Activated gamma-delta T cell treated with anti-CD3 and anti-CD28 coated beads, Interleukin-2, amount 50 U/mL, for 16 hours (primary cell): ENCODE measurements at places on chromosomes 7 and 10.

GRCh38 chr10:78898341-78899097 lies 170.2 kb upstream of the ZMIZ1 start:
- DNase-seq = no peak

DNA sequence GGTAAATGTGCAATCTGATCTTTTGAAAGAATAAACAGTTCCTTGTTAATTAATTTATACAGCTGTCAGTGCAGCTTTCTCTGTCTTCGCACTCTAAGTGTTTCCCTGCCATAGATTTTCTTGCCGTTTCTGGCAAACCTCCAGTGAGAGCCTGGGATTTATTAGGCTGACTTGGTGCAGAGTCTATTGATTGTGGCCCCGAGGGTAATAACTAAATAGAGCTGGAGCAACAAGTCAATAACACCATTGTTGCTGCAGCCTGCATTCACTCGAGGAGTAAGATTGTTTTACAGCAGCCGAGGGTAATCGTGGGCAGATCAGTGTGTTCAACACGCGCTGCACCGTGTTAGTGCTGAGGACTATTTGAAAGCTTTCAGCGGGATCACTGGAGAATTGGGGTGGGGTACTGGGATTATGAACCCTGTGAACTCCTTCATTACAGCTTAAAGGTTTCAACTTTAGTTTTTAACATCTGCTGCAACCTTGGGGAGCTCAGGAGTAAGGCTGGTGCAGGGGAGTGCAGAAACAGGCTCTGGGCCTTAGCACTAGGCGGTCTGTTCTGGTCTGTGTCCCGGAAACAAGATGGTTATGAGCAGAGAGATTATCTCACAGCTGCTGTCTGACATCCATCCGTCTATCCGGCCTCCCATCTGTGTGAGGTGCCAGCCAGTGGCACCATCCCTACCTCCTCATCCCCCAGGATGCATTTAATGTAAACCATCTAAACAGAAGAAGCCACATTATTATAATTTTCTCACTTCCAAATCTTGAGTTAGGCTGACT lies 174.0 kb upstream of the TCF7L2 start:
- no peak for DNase-seq

DNA sequence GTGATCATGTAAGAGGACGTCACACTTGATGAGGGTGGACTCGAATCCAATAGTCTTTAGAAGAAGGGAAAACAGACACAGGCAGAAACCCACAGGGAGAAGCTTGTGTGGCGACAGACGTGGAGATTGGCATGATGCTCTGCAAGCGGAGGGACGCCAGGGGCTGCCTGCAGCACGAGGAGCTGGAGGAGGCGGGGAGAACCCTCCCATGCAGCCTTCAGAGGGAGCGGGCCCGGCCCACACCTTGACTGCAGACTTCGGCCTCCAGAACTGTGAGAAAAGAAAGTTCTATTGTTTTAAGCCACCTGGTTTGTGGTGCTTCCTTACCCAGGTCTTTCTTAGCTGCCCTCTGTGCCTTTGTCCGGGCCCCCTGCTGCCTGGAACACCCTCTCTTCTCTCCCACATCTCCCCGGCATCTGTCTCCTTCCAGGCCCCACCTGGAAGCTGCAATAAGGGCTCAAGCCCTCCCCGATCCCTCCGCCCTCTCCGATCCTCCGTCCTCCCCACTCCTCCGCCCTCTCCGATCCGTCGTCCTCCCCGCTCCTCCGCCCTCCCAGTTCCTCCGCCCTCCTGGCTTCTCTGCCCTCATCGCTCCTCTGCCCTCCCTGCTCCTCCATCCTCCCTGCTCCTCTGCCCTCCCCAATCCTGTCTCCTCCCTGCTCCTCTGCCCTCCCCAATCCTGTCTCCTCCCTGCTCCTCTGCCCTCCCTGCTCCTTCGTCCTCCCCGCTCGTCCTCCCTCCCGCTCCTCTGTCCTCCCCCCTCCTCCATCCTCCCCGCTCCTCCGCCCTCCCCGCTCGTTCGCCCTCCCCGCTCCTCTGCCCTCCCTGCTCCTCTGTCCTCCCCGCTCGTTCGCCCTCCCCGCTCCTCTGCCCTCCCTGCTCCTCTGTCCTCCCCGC lies 17.4 kb upstream of the PRKAG2 start:
- DNase-seq = no peak

DNA sequence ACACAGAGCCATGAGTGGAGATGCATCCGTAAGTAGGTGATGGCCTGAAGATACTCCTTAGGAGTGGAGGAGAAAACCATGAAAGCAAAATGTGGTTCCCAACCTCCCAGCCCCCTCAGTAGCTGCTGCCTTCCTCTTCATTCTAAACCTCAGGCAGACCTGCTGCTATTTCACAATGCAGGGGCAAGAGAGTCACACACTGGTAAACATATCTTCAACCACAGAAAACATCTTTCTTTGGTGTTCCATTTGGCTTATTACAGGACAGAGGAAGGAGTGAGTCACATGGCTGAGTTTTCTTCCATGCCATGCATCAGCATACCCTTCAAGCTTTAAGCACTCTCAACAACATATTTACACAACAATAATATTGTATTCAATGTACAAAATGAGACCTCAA lies 342.1 kb downstream of the BMPER start:
- no peak for DNase-seq

DNA sequence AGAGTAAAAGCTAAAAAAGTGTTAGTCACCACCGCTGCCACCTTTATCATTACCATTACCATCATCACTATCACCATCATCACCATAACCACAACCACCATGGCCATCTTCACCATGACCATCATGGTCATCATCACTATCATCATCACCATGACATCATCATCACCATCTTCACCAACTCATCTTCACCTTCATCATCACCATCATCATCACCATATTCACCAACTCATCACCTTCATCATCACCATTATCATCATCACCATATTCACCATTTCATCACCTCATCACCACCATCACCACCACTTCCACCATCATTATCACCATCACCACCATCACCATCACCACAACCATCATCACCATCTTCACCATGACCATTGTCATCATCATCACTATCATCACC lies 46.5 kb upstream of the PDGFA start:
- no peak for DNase-seq

DNA sequence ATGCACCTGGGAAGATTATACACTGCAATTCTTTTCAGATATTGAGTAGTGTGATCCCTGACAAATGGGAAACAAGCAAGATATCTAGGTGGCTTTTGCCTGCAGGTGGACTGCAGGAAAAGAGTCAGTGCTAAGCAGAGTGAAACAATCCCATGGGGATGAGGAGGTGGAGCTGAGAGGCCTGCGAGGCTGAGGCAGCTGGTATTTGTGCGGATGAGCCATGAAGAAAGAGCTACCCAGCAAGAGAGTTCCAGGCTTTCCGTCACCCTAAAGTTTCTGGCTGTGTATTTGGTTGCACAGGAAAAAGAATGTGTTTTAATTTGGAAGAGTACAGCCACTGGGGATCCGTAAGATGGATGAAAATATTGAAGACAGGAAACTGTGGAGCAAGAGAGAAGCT lies 714.1 kb upstream of the COBL start:
- DNase-seq = no peak

- no peak for DNase-seq
These were observed 133.2 kb downstream of the WDR37 start for GRCh38 chr10:1189166-1190051.

- no peak for DNase-seq
These were observed 123.8 kb upstream of the PDSS1 start for GRCh38 chr10:26573674-26574073.

GRCh38 chr7:114857605-114858004 lies 64.3 kb upstream of the MDFIC start:
- no peak for DNase-seq

GRCh38 chr10:88881922-88882645 lies 2.0 kb downstream of the STAMBPL1 start:
- DNase-seq = no peak

DNA sequence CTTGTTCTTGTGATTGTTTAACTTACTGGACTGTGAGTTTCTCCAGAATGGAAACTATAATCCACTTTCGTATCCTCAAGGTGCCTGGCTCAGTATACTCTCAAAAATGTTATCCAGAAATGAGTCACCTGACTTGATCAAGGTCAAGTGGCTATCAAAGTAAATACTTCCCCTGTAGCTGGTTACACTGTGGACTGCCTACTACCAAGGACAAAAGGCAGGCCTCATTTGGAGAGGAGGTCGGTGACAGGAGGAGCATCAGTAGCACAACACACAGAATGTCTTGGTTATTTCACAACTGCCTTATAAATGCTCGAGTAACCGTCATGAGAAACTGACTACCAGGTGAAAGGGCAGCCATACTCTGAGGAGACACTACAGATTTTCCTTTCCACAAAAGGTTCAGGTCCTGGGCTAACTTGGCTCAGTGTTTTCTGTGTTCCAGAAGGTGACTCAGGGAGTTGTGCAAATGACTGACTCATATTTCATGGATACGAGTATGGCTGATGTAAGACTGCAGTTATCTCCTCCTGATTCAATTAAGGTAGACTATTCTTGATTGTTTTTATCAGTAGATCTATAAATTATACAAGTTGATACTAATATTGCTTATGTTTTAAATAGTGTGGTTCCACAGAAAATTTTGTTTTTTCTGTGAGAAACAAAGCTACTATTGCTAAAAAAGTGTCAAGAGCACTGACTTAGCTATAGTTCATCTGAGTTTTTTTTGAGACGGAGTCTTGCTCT lies 4.2 kb upstream of the CCNY start:
- DNase-seq = no peak

- DNase-seq = no peak
These were observed 18.6 kb upstream of the SDK1 start for GRCh38 chr7:3282457-3282856.

DNA sequence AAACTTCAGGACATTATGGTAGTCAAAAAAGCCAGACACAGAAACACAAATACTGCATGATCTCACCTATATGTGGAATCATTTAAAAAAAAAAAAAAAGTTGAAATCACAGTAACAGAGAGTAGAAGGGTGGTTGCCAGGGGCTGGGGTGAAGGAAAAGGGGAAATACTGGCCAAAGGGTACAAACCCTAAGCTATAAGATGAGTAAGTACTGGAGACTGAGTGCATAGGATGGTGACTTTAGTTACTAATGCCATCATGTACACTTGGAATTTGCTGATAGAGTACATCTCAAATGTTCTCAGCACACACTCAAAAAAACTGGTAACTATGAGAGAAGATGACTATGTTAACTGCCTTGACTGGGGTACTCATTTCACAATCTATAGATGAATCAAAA lies 39.9 kb downstream of the JCAD start:
- no peak for DNase-seq

DNA sequence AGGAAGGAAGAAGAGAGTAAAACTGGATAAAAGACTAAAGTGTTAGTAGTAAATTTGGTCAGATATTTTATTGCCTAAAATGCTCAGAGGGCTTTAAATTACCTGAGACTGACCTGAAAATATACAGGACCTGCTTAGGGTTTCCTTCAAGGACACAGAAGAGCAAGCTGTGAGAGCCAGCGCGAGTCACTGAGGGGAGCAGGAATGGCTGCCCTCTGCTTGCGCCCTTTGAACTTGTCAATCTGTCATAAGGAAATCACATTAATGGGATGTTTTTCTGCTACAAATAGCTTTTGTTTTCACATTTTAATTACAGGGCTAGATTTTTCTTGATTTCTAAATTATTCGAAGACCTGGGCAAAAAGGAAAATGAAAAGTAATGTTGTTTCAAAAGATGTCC lies 26.9 kb downstream of the DNAJB9 start:
- no peak for DNase-seq

DNA sequence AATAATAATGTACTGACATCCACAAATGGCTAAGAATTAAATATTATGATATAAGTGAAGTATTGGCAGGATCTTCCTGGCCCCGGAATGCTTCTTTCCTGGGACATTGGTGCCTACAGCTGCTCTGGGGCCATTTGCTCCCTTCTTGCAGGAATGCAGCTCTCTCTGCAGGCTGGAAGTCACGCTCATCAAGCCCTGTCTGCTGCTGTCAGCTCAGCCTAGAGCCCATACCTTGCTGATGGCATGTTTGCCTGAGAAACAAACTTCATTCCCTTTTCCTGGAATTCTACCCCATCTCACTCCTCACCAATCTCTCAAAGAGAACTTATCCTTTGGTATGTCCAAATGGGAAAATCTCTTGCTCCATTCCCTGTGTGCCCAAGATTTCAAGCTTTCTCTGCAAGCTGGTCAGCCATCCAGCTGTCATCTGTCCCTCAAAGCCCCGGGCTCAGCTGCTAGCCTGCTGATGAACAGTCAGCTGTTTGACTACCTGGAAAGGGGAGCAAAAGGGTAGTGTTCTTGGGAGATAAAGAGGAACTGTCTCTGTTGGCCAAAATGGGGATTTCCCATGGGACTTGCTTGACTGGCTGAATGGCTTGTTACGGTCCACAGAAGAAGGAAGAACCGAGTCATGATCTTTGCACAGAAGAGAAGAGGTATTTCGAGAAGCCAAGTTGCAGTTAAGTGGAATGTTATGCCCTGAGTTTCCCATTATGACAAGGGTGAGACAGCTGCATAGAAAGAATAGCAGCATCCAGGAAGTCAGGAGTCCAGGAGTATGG lies 12.0 kb upstream of the RASSF4 start:
- DNase-seq = no peak

GRCh38 chr7:140607441-140607989 lies 33.1 kb downstream of the DENND2A start:
- DNase-seq = no peak

GRCh38 chr10:128971374-128972035 lies 495.5 kb upstream of the MGMT start:
- DNase-seq = no peak

GRCh38 chr7:77288676-77289320 lies 89.2 kb upstream of the FGL2 start:
- no peak for DNase-seq

DNA sequence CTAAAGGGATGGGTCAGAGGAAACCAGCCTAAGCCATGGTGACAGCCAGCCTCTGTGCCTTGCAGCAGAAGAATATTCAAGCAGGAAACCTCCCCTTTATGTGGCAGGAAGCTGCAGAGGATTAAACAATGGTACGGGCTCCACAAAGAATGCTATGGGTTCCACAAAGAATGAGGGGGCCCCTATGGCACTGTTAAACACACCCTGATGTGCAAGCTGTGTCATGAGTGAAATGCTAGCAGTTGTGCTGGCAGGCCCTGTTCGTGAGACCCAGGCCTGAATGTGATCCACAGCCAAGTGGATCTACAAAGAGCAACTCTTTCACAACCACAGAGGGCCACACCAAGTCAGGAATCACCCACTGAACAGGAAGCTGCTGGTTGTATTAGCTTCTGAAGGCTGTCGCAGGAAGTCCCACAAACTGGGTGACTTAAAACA lies 68.9 kb downstream of the MYOF start:
- DNase-seq = no peak

DNA sequence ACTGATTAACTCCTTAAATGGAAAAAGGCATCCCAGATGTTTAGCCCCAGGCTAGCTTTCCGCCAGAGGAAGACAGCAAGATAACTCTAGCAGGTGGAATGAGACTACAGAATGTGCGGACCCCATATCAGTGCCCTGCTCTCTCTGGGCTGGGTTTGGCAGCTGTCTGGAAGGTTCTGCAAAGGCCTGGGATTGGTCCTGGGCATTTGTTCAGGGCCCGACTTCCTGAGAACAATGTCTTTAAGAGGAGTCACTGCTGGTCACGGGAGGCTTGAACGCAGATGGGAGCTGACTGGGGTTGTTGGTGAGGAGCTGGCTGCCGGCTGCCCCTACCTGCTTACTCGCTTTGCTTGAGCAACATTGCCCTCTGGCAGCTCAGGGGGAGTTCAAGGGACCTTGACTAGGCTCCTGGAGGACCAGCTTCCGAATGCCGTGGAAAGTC lies 130.6 kb upstream of the BTBD16 start:
- DNase-seq = no peak

GRCh38 chr10:6201516-6201975 lies 1.2 kb upstream of the PFKFB3 start:
- peak; percentile 60 for DNase-seq

- no peak for DNase-seq
These were observed 10.3 kb downstream of the TACC2 start for GRCh38 chr10:121999301-121999700.
